SW480 (cell line): ENCODE measurements at places on chromosomes 4 and X.
A peak's percentile ranks its signal among the peaks of the same experiment; 100 is the strongest.

- no peak for DNase-seq
Observed at GRCh38 chrX:72130762-72131250, 909 bp downstream of the RTL5 start.

- DNase-seq, result no peak
Observed at GRCh38 chr4:177455561-177455970, 13.3 kb upstream of the AGA start.

GRCh38 chrX:143648705-143649104 lies 12.8 kb upstream of the SLITRK4 start:
- DNase-seq, result peak; percentile 3

- DNase-seq, result no peak
Observed at GRCh38 chr4:40173470-40173875, 23.4 kb upstream of the RHOH start.

GRCh38 chr4:134132086-134132783 lies 69.4 kb downstream of the PABPC4L start:
- DNase-seq, result no peak

- peak; percentile 44 for DNase-seq
Observed at GRCh38 chrX:48945517-48946348, 11.7 kb downstream of the OTUD5 start.

DNA sequence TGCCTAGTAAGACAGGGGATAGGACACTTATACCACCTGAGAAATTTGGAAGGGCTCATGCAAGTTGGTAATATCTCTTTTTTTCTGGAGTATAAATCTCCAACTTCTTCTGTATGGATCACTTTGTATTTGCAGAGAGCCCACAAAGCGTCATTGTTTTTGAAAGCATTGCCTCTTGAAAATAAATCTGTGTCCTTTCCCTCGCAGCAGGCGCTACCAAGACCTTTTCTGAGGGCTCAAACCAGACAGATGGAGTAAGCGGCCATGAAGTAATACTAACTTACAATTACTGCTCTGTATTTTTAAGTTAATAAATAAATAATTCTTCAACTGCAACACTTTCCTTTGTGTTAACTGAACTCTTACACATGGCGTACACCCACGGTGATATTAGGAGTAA lies 56.0 kb upstream of the FBXW7 start:
- no peak for DNase-seq

- peak; percentile 84 for DNase-seq
Observed at GRCh38 chr4:3852309-3852708, 86.1 kb downstream of the ADRA2C start.

DNA sequence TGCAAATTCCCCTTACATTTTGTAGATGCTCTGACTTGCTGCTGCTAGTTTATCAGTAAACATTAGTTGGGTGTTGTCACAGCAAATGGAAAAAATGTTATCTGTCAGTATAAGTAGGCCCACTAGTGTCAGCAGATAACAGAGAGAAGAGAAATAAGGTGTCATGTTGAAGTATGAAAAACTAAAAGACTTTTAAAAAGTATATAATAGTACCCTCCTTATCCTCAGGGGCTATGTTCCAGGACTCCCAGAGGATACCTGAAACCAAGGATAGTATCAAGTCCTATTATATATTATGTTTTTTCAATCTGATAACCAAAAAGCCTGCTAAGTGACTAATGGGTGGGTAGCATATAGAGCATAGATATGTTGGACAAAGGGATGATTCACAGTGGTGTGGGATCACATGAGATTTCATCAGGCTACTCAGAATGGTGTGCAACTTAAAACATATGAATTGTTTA lies 11.6 kb upstream of the BMP2K start:
- DNase-seq, result no peak

GRCh38 chr4:44237643-44238042 lies 211.0 kb downstream of the KCTD8 start:
- DNase-seq, result no peak

GRCh38 chrX:41956027-41956426 lies 32.7 kb upstream of the CASK start:
- DNase-seq, result no peak

DNA sequence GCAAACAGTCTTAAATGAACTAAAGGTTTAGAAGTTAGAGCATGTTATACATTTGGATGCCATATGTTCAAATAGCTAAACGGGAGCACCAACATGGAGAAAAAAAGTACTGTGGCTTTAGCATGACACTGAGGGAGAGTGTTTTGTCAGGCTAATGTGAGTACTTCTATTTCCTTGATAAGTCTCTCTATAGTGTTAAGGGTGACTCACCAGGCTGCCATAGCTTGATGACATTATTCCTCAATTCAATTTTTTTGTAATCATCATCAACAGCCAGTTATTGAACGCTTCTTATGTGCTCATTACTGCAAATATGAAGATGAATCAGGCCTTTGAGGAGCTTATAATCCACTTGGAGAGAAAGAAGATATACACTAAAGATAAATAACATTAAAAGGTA lies 211.4 kb upstream of the GPR101 start:
- no peak for DNase-seq

DNA sequence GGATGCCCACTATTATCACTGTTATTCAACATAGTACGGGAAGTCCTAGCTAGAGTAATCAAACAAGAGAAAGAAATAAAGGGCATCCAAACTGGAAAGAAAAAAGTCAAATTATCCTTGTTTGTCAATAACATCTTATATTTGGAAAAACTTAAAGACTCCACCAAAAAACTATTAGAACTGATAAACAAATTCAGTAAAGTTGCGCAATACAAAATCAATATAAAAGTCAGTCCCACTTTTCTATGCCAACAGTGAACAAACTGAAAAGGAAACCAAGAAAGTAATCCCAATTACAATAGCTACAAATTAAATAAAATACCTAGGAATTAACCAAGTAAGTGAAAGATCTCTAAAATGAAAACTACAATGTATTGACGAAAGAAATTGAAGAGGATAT lies 321.3 kb downstream of the LDB2 start:
- DNase-seq, result no peak

DNA sequence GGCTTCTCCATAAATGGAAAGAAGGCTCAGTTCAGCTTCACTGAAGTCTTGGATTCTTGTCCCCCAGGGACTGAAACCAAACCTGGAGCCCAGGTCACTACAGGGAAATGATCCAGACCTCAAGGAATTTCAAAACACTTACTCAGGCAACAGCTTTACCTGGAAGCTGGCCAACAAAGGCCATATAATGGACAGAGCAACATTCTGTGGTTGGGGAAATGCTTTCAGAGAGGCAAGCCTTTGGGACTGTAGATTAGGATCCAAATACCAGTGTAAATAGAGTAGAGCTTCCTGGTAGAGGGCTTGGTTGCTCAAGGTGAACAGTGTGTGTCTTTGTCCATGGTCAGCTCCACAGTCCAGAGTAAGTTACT lies 57.0 kb upstream of the PROM1 start:
- DNase-seq, result peak; percentile 90

- no peak for DNase-seq
Observed at GRCh38 chr4:109801099-109801789, 555 bp downstream of the CFI start.

- no peak for DNase-seq
Observed at GRCh38 chr4:42397635-42398170, 415 bp downstream of the SHISA3 start.

DNA sequence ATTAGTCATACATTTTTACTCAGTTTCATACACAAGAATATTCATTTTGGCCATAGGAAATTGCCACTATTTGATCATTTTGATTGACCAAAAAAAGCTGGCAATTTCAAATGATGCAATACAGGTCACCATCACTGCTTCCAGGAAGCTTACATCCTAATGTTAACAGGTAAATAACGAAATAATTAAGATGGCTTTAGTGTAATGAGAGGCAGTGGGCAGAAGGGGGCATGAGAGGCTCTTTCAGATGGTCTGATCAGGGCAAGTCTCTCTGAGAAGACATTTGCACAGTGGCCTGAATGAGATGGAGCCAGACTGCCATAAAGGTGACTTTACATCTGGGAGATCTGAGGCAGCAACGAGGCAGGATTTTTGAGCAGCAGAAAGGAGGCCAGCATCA lies 170.7 kb downstream of the SLIT2 start:
- peak; percentile 54 for DNase-seq

- DNase-seq, result no peak
Observed at GRCh38 chrX:51608126-51608525, 10.6 kb downstream of the CENPVL3 start.

- DNase-seq, result peak; percentile 27
Observed at GRCh38 chr4:77358315-77358928, 201.4 kb downstream of the CCNG2 start.

DNA sequence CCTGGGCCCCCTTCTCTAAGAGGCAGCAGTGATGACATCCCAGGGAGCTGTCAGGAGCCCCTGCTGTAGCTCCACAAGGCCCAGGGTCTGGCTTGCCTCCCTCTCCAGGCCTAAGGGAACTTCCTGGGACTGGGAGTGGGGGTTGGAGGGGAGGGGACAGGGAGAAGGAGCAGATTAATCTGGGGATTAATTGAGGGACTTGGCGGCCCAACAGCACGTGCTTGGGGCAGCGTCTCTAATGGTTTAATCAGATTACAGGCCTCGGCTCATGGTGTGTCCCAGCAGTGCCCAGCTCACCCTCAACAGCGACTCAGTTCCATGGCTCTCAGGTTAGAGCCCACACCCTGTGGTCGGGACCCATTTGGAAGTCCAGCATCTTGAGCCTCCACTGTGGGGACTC lies 47.9 kb downstream of the EFNB1 start:
- no peak for DNase-seq

- no peak for DNase-seq
Observed at GRCh38 chr4:104642521-104642920, 147.8 kb upstream of the CXXC4 start.

GRCh38 chr4:147157860-147158701 lies 212.4 kb upstream of the TTC29 start:
- peak; percentile 68 for DNase-seq

GRCh38 chr4:71860643-71861042 lies 76.8 kb upstream of the GC start:
- no peak for DNase-seq

DNA sequence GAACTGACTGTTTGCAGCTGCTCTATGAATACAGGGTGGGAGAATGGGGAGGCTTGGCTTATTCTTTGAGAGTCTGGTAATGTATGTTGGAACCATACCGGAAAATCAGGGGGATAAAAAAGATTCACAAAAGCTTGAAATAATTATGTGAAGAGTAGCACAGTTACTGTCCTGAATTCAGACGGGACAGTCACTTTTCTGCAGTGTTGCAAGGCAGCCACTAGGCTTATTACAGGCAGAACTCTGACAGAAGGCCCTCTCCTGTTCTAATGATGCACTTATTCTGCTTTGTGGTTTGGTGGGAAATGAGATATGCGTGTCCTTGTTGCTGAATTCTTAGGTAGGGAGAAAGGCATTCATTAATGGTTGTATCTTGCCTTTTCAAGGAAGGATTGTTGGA lies 37.2 kb downstream of the GUCY1B1 start:
- peak; percentile 8 for DNase-seq

DNA sequence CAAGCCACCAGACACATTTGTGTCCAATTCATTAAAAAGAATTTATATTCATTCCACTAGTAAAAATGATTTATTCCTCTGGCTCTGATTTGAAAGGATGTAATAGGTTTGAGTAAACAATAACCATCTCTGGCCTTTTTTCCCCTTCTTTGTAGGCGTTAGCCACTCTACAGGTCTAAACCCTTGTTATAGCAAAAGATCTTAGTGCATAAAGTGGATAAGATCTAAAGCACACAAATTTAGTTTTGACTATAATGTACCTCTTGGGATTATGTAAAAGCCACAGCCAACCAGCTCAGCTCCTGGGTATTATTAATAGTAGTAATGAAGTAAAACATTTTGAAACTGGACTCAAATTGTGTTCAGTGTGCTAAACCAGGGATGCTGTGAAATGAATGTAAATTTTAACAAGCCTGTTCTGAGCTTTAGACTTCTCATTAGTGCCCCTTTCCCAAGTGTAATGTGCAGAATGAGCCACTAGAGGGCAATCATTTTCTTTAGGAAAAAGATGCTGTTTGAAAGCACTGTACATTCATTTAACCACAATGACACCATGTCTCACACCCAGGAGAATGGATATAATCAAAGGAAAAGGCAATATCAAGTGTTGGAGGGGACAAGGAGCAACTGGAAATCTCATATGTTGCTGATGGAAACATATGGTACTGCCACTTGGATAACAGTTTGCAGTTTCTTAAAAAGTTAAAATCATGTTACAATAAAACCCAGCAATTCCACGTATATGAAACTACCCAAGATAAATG lies 69.7 kb downstream of the KLHL8 start:
- peak; percentile 59 for DNase-seq

- no peak for DNase-seq
Observed at GRCh38 chr4:100569196-100569595, 51.4 kb upstream of the EMCN start.

- no peak for DNase-seq
Observed at GRCh38 chr4:5478697-5479096, 229.7 kb downstream of the EVC2 start.

DNA sequence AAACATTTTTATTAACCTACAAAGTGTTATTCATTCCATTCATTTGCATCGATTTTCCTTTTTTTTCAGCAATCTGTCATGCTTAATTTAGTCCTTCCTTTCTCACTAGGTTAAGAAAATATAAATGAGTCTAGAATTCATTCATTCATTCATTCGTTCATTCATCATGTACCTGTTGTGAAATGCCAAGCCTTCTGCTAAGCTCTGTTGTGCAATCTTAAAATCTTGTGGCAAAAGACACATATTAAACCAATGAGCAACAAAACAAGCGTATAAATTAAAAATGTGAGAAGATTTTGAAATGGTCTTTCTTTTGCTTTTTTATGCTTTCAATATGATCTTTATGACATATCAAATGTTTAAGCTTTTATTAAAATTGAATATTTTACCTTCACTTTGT lies 88.6 kb upstream of the MAD2L1 start:
- DNase-seq, result no peak

DNA sequence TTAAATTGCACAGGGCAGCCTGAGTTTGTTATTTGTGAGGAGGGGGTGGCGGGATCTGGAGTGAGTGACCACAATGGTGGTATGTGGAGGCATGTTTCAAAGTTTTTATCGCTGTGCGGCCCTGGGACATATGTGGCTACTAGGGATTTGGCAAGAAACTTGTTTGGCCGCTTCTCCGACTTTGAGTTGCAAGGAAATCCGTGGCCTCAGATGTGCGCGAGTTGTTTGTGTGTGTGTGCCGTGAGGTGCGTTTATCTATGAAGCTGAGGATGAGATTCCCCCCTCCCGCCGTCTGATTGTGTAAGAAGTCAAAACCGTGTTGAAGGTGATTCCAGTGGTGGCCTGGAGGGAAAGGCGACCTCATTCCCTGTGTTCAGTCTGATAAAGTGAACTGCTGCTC lies 1.4 kb downstream of the JADE3 start:
- peak; percentile 36 for DNase-seq

DNA sequence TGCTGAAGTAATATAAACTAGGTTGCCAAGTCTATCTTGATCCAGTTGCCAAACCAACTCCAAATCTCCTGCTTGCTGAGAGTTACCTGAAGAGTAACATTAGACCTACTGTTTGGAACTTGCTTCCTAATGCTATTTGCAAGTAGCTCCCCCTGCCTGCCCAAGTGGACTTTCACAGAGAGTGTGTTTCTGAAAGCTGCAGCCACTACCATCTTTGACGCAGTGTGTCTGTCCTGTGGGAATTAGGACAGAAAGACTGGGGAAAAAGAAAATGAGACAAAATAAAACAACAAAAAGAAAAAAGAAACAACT lies 195.0 kb upstream of the HS3ST1 start:
- no peak for DNase-seq

- DNase-seq, result no peak
Observed at GRCh38 chrX:50407976-50408375, 62.6 kb downstream of the DGKK start.

GRCh38 chrX:63506320-63506719 lies 155.2 kb upstream of the SPIN4 start:
- peak; percentile 38 for DNase-seq

GRCh38 chr4:158769175-158769921 lies 522 bp downstream of the FNIP2 start:
- peak; percentile 10 for DNase-seq

GRCh38 chrX:127908384-127908783 lies 143.8 kb downstream of the ACTRT1 start:
- DNase-seq, result no peak
